Stimulated activated naive CD4-positive, alpha-beta T cell treated with Interleukin-2 at 50 U/mL for 16 hours (primary cell): ENCODE measurements at places on chromosomes 12 and 14.

DNA sequence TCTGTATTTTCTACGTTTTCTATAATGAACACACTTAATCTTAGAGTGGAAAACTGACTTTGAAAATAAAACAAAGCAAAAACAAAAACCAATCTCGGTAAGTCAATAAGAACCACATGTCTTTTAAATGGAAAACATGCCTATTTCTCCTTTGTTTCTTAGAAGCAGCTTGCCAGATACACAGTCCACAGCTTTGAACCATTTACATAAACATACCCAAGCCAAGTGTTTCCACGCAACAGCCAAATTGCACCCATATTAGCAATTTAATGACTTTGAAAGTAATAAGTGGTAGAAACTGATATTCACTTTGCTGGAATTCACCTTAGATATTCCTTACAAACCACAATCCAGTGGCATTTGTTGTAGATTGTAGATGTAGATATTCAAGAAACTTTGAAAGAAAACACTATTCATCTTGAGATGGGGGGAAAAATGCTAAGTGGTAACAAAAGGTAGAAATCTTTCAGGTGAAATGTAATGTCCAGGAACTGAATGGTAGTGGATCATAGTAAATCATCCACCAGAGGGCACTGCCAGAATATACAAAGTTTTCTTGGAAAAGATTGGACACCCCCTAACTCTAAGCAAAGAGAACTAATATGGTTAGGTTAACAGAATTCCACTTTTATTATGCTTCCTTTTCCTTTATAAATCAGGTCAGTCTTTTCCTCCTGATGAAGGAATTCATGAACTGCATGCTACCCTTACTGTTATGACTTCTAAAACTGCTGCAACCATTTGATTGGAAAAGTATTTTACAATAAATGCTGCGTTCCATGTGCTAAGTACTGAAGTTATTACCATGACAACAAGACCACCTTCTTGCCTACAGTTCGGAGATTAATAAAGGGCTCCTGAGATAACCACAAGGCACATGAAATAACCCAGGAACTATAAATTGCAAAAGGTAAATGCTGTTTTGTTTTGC is 69.8 kb downstream of the RERG start:
- no peak for DNase-seq

GRCh38 chr12:55420307-55420962 is 5.6 kb upstream of the OR6C76 start:
- no peak for DNase-seq

DNA sequence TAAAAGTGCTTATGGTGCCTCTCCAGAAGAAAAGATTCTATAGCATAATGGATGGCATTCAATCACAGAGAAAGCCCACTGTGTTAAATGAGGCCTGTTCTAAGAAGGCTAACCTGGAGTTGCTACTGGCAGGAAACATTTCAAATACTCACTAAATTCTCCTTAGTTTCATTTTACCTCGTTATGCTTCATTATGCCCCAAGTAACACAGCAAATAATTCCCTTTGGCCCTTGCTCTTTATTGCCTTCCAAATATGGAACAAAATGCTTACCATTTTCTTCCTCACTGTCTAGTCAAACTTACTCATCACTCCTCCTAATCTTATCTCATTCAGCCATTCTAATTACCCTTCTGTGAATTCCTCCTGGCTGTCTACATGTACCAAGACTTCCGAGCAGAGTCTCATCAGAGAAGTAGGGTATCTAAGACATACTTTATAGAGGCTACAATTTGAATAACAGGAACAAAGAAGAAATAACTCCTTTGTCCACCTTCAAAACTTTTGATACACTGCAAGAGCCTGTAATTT is 292.1 kb upstream of the CLEC14A start:
- DNase-seq: no peak

DNA sequence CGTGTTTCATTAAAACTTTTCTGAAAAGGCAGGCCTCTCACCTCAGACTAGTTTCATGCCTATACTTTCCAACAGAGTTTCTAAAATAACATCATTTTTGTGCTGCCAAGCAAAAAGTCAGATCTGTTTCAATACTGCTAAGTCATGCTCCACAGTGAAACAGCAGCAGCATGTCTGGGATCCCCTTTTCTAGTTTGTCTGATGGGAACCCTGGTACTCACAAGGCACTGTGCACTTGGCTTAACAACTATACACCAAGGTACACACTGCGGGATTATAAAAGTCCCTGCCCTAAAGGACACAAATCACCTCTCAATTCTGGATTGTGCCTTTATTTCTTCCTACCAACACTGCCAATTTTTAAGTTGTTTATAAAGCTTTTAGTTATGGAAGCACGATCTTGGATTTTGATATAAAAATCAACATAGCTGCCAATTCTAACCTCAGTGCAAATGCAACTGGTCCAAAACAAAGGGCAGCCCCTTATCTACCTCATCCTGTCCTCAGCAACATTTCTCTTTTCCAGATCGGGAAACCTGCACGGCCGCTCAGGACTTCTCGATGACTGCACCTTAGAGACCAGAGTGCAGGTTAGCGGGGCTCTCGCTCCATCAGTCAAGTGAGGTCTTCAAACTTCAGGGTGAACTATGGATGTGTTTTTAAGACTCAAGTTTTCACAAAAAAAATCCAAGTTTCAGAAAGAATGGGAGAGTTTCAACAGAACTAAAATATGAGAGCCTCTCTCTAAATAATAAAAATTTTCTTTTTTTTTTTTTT is 1.7 kb upstream of the EIF5 start:
- DNase-seq: no peak

GRCh38 chr14:39315859-39316444 is 82.2 kb downstream of the MIA2 start:
- no peak for DNase-seq

DNA sequence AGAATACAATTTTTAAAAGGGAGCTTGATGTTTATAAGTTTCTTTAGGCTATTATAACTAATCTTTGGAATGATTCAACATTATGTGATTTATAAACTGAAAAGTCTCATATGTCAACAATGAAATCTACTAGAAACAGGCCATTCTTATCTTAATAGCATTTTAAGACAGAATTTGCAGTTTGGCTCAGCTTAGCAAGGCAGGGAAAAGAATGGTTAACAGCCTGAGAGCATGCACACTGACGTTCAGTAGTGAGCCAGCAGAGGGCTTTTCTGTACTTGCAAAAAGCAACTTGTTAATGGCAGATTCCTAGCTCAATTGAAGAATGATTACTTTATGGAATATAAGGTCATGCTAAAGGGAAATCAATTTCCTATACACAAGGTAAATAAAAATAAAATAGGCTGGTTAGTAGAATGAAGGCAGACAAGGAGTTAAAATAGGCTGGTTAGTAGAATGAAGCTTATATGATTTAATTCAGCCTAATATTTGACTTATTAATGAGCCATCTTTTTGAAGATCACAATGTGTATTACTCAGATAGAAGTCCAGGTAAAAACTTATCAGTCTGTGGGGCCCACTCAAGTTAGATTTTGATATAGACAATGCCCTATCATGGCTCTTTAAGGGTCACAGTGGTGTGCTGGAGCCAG is 95.9 kb downstream of the OTOGL start:
- no peak for DNase-seq
